ENCODE measurements at places on chromosomes 16 and 17. TPM values are rescaled to one million over a fixed set of nuclear protein-coding genes. Genes with fewer than 3 reads are reported as not detected.
A peak's percentile ranks its signal among the peaks of the same experiment; 100 is the strongest.

GRCh38 chr17:77217566-77217965 is 76.8 kb downstream of the SEC14L1 start:
- no peak for DNase-seq

DNA sequence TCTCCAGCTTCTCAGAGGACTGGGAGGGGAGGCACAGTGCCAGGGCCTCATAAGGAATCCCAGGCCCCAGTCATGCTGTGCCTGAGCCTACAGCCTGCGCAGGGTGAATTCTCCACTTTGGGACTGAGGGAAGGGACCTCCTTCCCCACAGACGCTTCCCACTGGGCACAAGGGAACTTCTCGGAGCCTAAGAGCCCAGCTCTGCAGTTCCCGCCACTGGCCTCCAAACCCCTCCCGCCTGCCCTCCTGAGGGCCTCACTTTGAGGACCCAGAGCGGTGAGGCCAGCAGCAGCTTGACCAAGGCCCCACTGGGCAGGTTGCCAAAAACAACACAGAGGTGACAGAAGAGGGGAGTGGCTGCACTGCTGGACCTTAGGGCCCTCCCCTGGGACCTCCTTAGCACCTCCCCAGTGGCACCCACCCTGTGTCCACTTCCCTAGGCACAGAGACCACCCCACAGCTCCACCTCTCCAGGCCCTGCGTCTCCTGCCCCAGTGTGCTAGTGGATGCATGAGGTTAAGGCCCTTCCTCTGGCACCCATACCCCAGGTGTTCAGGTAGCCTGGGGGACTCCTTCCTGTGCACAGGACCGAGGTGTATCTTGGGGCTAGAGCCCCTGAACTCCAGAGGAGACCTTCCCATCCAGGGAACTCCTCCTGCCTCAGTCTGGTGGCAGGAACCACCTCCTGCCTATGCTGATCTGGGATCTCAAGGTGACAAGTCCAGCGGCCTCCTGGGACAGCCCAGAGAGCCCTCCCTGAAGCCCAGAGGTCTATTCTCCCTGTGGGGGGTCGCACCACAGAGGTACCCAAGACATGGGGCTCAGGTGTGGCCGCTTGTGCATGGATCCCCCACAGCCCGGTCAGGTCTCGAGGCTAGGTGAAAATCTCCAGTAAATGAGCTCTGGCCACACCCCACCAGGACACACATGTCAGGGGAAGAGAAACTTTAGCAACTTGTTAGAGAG is 3.4 kb downstream of the CASKIN2 start:
- DNase-seq = no peak

GRCh38 chr17:983921-984320 is 4.3 kb upstream of the NXN start:
- no peak for DNase-seq

DNA sequence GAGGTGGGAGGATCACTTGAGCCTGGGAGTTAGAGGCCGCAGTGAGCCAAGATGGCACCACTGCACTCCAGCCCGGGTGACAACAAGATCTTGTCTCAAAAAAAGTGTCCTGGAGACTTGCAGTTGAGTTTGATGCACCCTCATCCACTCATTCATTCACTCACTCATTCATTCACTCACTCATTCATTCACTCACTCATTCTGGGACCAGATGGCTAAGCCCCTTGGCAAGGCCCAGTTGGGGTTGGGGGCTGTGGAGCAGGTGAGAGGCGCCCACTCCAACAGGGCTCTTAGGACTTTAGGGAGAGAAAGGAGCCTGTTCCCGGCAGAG is 1.1 kb upstream of the AATK start:
- DNase-seq = no peak

Gene GHDC
- 26.8 TPM for total RNA-seq

DNA sequence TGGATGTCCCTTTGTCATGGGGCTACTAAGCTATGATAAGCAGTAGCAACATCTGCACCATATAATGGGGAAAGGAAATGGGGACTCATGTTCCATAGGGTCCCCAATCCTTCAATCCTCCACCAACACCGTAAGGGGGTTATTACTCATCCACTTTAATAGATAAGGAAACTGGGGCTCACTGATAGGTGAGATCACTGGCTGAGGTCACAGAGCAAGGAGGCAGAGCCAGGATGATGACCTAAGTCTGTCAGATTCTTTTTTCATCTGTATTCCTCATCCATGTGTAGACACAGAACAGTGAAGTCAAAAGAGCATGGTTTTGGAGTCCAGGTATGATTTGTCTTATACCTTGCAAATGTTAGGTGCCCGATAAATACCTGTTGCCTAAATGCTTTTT is 10.5 kb upstream of the ADAMTS18 start:
- no peak for DNase-seq

Gene ADGRG1
- 9.0 TPM for total RNA-seq

Gene KRTAP4-5
- not detected for total RNA-seq

- peak; percentile 57 for DNase-seq
These were observed 5.8 kb downstream of the PRSS8 start for GRCh38 chr16:31129568-31130335.

Gene LPO
- not detected for total RNA-seq

Gene CACNG3
- not detected for total RNA-seq

DNA sequence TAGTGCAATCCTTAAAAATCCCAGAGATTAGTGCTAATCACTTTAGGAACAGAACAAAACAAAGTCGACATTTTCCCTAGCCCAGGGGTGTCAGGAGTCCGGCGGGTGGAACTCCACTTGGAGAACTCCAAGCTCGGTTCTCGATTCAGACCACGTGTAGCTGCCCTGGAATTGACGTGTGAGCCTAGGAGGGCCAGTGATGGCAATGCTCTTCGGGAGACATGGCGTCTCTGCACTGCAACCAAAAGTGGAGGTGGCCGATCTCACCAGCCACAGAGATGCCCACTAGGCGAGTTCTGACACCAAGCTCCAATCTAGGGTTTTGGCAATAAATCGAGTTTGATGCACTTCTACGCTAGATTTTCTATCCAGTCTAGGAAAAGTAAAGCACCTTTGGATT is 17.6 kb downstream of the MAP1LC3B start:
- no peak for DNase-seq

Gene VMO1
- 1.3 TPM for total RNA-seq

GRCh38 chr16:56289862-56290261 is 98.6 kb downstream of the GNAO1 start:
- DNase-seq = no peak

Gene KIF2B
- total RNA-seq = not detected

Gene TSC2
- total RNA-seq = 347 TPM

GRCh38 chr16:53597776-53598175 is 94.8 kb upstream of the AKTIP start:
- no peak for DNase-seq

DNA sequence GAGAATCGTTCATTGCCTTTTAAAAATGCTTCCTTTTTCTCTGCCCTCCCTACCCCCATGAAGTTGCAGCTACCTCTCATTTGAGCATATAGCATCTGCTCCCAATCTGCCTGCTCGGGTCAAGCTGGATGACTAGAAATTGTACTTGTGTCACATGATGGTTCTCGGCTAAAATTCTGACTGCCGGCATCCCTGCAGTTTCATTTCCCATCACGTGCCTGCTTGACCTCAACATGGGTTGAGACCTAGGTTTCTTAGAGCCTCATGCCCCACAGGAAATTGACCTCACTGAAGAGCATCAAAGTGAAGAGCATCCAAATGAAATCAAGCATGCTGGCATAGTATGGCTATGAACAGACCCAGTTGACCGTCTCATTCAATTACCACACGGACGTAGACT is 581.6 kb upstream of the PSMD7 start:
- no peak for DNase-seq

DNA sequence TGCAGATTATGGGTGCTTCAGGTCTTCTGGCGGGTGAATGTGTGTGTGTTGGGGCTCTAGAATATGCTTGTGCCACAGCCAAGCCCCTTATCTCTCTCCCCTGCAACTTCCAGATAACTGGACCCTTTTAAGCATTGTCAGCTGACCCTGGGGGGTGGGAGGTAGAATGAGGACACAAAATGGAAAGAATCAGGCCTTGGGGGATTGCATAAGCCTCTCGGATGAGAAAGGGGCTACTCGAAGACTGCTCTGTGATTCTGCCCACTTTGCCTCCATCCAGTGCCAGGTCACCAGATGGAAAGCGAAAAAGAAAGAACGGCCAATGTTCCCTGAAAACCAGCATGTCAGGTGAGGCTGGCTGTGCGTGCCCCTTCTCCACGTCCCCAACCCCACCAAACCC is 13.8 kb downstream of the THRA start:
- DNase-seq = no peak

Gene WNT9B
- 0.59 TPM for total RNA-seq

DNA sequence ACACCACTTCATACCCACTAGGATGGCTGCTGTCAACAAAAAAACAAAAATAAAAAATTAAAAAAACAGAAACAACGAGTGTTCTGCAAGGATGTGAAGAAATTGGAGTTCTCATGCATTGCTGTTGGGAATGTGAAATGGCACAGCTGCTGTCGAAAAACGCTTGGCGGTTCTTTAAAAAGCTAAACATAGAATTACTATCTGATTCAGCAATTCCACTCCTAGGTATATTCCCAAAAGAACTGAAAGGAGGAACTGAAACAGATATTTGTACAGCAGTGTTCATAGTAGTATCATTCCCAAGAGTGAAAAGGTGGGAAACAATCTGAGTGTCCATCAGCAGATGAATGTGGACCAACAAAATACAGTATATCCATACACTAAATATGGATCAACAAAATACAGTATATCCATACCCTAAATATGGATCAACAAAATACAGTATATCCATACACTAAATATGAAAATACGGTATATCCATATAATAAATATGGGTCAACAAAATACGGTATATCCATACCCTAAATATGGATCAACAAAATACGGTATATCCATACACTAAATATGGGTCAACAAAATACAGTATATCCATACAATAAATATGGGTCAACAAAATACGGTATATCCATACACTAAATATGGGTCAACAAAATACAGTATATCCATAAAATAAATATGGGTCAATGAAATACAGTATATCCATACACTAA is 8.7 kb downstream of the METTL16 start:
- DNase-seq = no peak

GRCh38 chr17:59093702-59094231 is 12.9 kb downstream of the TRIM37 start:
- DNase-seq = peak; percentile 50

Gene CSH2
- not detected for total RNA-seq

DNA sequence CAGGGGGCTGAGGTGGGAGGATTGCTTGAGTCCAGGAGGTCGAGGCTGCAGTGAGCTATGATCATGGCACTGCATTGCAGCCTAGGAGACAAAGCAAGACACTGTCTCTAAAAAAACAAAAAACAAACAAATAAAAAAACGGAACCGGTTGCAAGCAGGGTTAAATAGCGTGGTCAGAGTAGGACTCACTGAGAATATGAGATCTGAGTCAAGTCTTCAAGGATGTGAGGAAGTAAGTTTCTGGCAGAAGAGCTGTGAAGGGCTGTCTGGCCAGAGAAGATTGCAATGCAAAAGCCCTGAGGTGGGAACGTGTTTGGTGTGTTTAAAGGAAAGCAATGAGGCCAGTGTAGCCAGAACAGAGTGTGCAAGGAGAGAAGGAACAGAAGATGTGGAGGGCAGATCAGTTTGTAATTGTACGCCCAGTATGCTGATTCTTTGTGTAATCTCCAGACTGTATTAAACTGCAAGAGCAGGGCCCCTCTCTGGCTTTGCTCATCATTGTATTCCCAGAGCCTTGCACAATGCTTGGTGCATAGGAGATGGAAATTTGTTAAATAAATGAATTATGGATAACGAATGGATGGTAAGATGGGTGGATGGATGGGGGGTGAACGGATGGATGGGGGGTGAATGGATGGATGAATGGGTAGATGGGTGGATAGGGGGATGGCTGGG is 6.3 kb downstream of the G6PC1 start:
- no peak for DNase-seq

Gene ADAM11
- total RNA-seq = 5.5 TPM

- DNase-seq = no peak
These were observed 206.2 kb downstream of the AXIN2 start for GRCh38 chr17:65355246-65355645.

Gene OTOP2
- not detected for total RNA-seq

- DNase-seq = no peak
These were observed 10.7 kb upstream of the MEAK7 start for GRCh38 chr16:84514874-84515835.

DNA sequence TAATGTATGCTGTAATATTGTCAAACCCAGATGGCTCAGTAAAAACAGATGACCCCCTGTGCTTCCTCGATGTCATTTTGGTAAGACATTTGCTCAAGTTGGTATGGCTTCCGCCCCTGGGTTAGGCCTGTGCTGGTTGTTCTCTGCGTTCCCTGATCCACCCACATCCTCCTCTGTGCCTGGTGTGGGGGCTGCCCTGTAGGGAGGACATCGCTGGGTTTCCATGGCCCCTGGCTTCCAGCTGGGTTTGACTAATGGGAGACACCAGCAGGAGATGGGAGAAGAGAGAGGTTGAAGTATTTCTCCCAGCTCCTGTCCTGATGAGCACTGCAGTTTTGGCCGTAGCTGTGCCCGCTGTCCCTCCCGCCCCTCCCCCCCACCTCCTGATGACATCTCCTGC is 4.4 kb upstream of the MFAP4 start:
- DNase-seq = peak; percentile 17

GRCh38 chr16:53651357-53651756 is 52.3 kb downstream of the RPGRIP1L start:
- no peak for DNase-seq

Gene GUCY2D
- total RNA-seq = not detected

DNA sequence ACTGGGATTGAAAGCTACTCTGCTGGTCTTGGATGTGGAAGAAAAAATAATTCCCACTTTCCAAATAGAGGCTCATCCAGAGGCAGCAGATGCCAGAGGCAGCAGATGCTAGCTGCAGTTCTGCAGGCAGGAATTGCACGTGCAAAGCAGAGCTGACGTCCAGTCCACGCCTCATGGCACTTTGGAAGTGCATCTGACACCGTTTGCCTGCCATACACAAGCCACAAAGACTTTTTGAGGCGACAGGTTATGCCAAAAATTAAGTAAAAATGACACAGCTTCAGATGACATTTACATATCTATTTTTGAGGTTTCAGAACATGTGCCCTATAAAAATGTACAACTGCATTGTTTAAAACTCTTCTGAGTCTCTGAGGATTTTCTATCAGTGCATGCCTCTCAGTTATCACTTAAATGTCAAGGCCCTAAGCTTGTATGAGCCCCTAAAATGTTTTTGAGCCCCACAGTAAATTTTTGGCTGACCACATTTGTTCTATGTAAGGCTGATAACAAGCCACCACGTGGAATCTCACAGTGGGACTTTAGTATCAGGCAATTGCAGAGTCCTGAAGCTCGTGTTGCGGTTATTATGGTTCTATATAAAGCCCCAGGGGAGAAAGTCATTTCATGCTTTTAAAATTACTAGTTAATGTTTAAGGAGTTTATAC is 239.2 kb downstream of the PRKCA start:
- no peak for DNase-seq
